ENCODE measurements at places on chromosomes 4 and X. TPM values are rescaled to one million over a fixed set of nuclear protein-coding genes. Genes with fewer than 3 reads are reported as not detected.
A peak's percentile ranks its signal among the peaks of the same experiment; 100 is the strongest.

Gene SPANXB1
- total RNA-seq = not detected

GRCh38 chrX:48509245-48509590 is 426 bp downstream of the PORCN start:
- DNase-seq = no peak

Gene SPANXC
- not detected for total RNA-seq

- no peak for DNase-seq
Measured at GRCh38 chr4:7547368-7548040, 112.8 kb upstream of the PSAPL1 start.

- no peak for DNase-seq
Measured at GRCh38 chr4:145390571-145390970, 91.1 kb upstream of the SMAD1 start.

- DNase-seq = no peak
Measured at GRCh38 chr4:23268072-23268771, 575.5 kb downstream of the GBA3 start.

Gene PPEF1
- total RNA-seq = 0.26 TPM

Gene CLDN34
- 0.29 TPM for total RNA-seq

DNA sequence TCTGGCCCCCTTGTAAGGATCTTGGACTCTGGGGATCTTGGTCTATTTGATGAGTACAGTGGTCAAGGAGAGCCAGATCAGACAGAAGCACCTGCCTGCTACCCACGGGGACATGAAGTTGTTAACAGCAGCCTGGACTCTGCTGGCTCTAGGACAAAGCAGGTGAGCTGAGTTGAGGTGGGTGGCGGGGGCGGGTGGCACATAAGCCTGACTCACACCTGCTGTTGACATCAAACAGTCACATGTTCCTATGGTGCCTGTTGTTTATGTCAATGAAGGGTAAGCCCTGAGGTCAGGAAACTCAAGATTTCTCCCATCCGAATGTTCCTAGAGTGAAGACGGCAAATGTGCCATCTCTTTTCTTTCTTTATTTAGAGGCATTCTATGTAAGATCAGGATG is 50.1 kb upstream of the CLNK start:
- no peak for DNase-seq

Gene ANXA10
- total RNA-seq = not detected

GRCh38 chr4:93809773-93810172 is 18.8 kb upstream of the ATOH1 start:
- DNase-seq = no peak

DNA sequence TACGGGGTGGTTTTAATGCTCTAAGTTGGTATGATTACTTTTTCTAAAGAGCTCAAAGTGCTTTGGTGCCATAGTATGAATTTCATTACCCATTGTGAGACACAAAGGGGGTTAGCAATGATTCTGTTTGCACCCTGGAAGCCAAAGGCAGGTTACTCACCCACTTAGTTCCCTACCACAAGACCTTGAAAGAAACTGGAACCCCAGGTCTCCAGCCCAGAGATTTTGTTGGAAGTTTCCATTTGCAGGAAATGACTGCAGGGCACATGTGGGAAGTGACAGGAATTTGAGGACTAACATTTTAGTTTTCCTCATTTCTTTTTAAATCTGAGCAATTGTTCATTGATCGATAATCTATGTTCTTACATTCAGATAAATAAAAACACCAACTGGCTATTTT is 1.8 kb upstream of the HS3ST1 start:
- no peak for DNase-seq

Gene PHKA1
- 3.5 TPM for total RNA-seq

- DNase-seq = no peak
Measured at GRCh38 chrX:9184211-9184610, 150.3 kb upstream of the FAM9B start.

DNA sequence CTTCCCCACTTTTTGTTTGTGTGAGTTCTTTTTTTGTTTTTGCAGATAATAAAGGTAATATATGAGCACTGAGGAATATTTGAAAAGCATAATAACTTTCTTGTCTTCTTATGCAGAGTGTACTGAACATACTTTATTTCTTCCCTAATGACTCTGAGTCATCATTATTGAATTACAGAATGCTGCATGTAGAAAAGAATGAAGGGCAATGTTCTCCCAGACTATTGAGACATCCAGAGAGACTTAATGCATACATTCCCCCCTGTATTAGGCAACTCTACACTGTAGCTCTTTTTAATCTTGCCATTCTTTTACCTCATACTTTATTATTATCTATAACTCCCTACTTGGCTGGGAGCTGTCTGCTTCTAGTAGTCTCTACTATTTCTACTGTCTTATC is 240.5 kb upstream of the ANKRD50 start:
- DNase-seq = no peak

- DNase-seq = no peak
Measured at GRCh38 chr4:37705571-37705970, 19.4 kb upstream of the RELL1 start.

Gene ZFYVE28
- 12.0 TPM for total RNA-seq

DNA sequence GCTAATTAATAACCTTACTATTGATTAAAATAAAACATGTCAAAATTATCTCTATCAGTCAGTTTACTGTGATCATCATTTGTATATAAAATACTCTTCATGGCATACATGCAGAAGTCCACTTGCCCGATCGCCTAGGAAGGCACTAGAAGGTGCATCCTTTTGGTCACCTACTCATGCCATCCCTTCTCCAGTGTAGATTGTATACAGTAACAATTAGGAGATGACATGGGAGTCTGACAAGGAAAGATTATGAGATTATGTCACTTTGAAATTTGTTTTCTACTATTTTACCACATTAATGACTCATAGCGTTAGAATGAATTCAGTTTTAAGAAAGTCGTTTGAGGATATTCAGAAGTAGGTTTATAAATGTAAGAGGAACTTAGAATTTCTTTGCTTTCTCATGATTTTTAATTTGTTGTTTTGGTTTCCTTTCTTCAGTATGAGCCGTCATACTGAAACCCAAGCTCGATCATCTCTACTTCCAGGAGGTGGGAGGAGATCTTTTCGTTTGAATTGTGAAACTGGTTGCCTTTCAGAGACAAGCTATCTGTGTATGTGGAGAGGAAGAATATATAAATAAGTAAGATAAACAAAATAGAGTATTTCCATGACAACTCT is 51.1 kb upstream of the UNC5C start:
- DNase-seq = no peak

Gene MEPE
- total RNA-seq = not detected

- DNase-seq = no peak
Measured at GRCh38 chr4:43766648-43767047, 682.0 kb downstream of the KCTD8 start.

Gene TLR10
- not detected for total RNA-seq

DNA sequence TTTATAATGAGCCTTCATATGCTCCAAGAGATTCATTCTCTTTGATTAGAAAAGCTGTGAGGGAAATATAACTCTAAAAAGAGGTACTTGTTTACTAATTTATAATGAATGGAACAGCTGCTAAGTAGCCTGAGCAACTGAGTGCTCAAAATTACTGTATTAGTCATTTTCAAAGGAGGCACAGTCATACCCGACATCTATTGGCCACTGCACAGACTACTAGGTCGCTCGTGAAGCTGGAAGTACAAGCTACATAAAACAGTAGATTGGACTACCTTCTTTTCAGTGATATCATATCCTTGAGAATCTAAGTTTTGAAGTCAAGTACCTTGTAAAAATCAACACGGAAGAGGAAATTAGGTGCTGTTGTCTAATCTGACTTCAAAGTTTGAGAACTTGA is 52.0 kb upstream of the GLRB start:
- DNase-seq = peak; percentile 28

DNA sequence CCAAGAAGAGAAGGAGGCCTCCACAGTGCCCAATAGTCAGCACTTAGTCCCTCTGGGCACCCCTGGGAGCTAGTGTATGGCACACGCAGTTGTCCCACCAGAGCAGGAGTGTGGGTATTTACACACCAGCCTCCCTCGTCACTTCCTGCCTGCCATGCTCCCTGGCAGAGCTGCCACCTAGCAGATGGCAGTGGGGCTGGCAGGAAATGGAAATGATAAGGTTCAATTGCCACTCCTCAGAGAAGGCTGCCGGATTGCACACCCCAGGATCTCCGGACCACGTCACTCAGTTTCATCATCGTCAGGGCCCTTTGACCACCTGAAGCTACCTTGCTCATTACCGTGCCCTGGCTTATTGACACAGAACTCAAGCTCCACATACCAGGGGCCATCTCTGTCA is 173.3 kb upstream of the PSAPL1 start:
- no peak for DNase-seq

GRCh38 chr4:27278615-27279375 is 418.2 kb downstream of the STIM2 start:
- no peak for DNase-seq

Gene PITX2
- total RNA-seq = 0.30 TPM

- no peak for DNase-seq
Measured at GRCh38 chr4:70691661-70692060, 3.3 kb downstream of the UTP3 start.

- no peak for DNase-seq
Measured at GRCh38 chr4:156193800-156194199, 240.1 kb upstream of the CTSO start.

Gene BANK1
- total RNA-seq = 8.9 TPM

- DNase-seq = no peak
Measured at GRCh38 chr4:158481811-158482210, 39.9 kb upstream of the RXFP1 start.

DNA sequence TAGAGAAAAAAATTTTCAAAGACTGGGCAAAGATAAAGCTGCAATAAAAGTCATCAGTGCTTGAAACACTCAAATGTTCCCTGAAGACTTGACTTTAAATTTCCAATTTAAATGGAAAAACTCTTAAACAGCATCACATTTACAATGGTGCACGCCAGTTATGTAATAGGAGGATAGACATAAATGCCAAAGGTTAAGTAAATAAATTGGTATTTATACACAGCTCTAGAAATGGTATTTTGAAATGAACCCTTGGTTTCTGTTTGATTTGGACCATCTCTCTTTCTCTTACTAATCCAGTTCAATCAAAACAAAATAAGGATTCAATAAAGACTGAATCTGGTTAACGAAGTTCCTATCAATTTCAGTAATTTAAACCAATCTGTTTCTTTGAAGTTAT is 272.6 kb downstream of the GPM6A start:
- no peak for DNase-seq

- DNase-seq = no peak
Measured at GRCh38 chr4:174926958-174927357, 8.8 kb downstream of the ADAM29 start.

DNA sequence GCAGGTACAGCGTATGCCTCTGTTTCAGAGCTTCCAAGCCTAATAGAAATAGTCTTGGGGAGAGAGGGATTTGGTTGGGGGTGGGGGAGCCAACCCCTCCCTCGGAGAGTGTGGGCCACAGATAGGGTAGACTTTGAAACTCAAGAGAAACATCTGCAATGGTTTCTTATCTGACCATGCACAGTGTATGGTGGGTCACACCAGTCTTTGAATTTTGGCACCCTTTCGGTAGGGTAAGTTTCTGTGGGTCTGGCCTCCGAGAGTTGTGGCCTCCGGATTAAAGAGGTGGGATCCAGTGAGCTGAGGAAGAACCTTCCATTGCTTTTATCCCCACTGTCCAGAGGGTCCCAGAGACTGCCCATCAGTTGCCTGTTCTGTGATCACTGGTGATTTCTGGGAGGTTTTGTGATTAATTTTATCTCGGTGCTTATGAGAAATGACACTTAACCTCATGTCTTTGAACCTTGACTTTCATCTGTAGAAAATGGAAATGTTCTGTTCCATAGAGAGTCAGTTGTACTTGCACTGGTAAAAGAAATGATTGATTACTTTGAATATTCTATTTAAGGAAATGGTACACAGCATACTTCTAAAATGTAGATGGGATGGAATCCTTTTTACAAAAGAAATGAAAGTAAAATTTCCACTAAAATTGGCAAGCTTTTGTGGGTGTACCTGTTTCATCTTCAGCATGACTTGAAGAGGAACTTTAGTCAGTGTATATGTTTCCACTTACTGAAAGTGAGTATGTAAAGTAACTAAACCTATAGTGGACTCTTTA is 62.7 kb downstream of the TMEM131L start:
- DNase-seq = no peak

DNA sequence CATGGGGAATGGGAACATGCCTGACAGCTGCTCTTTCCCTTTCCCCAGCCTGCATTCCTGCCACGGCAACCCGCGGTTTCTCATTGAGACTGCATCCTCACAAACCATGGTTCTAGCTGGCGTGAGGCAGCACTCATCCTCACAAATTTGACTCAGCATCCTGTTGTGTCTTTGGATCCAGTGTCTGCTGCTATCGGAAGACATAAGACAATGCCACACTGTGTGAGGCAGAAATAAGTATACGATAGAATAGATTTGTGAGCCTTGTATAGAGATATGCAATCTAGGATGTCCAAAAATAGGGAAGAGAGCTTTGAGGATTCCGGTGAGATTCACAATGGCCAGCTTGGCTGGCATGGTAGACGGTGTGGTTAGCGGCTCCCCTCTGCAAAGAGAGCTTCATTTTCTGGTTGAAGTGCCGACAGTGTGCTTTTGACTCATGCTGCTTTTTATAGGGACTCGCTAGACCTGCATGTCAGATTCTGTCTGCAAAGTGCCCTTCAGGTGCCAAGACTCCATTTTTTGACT is 161.3 kb upstream of the PSAPL1 start:
- no peak for DNase-seq

Gene SRPX
- total RNA-seq = 46.4 TPM

GRCh38 chr4:110989125-110989524 is 366.2 kb upstream of the PITX2 start:
- no peak for DNase-seq

DNA sequence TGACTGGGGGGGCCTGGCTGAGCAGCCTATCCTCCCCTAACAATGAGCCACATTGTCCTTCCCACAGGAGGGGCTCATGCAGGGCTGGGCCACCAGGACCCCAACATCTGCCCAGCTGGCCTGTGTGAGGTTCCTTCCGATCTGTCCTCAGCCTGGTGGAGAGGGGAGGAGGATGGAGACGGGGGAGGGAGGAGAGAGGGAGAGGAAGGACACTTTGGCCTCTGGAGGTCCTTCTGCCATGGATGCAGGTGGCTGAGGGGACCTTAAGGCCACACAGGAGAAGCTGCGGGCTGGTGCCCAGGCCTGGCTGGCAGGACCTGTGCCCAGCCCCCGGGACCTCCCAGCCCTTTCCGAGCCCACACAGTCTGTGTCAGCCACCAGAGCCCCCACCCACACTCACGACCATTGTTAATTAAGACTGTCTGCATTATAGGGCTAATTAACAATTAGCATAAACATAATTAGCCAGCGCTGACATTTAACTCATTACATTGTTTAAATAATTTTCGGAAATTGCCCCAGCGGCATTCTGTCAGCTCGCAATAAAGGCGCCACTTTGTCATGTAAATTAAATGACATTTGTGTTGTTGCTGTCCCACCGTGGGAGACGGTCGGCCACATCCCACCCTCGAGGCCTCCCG is 53.0 kb upstream of the NKX1-1 start:
- DNase-seq = no peak

GRCh38 chr4:144411119-144411518 is 234.8 kb upstream of the HHIP start:
- no peak for DNase-seq

DNA sequence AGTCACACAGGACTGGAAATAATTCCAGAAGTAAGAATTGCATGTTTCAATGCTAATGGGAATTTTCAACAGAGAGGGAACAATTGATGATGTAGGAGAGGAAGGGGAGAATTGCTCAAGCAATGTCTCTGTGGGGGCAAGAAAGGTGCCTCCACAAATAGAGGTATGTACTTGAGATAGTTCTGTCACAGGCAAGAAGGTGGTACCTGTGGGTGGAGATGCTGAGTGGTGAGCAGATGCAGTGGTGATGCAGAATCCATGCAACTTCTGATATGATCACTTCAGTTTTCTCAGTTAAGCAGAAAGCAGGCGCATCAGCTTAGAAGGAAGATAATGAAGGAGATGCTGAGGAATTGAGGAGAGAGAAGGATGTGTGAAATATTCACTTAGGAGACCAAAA is 55.1 kb upstream of the SEC24B start:
- DNase-seq = no peak
